DMS79 treated with DMSO at 0.1 percent for 48 hours (cell line): ENCODE measurements at places on chromosomes 11 and 22.

DNA sequence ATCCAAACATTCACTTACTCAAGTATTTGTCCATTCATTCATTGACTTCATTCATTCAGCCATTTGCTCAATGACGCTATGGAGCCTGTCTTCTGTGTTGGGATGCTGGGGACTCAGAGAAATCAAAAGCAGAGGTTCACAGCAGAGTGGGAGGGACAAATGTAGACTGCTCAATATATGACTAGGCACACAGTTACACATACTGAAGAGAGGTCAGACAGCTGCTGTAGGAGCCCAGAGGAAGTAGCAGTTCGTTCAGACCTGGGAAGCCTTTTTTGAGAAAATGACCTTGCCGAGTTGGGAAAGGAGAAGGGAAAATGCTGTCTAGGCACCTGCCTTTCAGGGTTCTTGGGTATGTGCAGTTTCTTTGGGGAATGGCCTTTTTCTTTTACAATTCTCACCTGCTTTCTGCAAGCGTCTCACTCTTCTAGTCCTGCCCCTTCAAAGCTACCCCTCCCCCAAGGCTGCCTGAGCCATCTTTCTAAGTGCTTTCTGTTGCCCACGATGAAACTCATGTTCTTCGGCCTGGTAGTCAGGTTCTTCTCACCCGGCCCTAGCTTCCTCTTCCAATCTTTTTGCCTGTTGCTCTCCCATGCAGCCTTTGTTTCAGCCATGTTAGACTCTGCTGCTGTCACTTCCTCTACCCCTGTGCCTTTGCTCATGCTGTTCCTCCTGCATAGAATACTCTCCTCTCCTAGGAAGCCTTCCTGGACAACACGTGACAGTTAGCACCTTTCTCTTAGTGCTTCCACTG, 4.2 kb upstream of the UVRAG start:
- DNase-seq: no peak

- no peak for DNase-seq
Observed at GRCh38 chr11:84740050-84740449, 887.1 kb downstream of the DLG2 start.

GRCh38 chr11:129973809-129974208, 28.8 kb downstream of the PRDM10 start:
- DNase-seq: no peak

- no peak for DNase-seq
Observed at GRCh38 chr11:97356144-97356543, 966.3 kb downstream of the JRKL start.

GRCh38 chr11:115911613-115912346, 407.6 kb upstream of the CADM1 start:
- DNase-seq: peak; percentile 100

- no peak for DNase-seq
Observed at GRCh38 chr11:70448983-70449567, 50.7 kb downstream of the CTTN start.

GRCh38 chr22:38114484-38115398, 4.3 kb upstream of the BAIAP2L2 start:
- DNase-seq: peak; percentile 8

GRCh38 chr22:19526076-19526701, 2.0 kb upstream of the CLDN5 start:
- DNase-seq: no peak

DNA sequence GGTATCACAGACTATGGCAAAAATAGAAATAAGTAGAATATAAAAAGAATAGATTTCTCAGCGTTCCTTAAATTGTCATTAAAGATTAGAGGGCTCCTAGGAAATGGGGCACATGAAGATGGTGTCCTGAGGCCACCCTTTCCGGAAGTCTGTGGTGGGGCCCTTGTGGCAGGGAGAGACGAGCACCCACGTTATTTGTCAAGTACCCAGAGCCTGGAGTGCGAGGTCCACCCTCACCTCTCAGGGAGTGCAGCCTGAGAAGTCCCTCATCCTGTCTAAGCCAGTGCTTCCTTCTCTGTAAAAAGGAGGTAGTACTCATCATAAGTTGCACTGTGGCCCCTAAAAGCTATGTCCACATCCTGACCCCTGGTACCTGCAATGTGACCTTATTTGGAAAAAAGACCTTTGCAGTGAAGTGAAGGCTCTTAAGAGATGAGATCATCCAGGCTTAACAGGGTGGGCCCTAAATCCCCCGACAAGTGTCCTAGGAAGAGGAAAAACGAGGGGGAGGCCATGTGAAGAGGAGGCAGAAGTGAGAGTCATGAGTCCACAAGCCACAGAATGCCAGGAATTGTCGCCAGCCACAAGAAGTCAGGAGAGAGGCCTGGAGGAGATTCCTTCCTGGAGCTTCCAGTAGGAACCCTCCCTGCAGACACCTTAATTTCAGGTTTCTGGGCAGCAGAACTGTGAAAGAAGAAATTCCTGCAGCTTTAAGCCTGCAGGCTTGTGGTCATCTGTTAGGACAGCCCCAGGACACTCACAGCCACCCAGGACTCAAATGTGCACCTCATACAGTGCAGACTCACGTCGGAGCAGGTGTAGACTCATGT, 76.8 kb upstream of the CCND1 start:
- no peak for DNase-seq

DNA sequence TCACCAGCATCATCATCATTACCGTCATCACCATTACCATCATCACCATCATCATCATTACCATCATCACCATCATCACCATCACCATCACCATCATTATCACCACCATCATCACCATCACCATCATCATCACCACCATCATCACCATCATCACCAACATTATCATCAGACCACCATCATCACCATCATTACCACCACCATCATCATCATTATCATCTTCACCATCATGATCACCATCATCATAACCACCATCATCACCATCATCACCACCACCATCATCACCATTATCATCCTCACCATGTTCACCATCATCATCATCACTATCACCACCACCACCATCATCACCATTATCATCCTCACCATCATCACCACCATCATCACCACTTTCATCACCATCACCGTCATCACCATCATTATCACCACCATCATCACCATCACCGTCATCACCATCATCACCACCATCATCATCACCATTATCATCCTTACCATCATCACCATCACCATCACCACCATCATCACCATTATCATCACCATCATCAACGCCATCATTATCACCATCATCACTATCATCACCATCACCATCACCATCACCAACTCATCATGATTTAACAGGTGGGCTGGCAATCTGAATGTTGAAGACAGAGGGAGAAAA, 2.4 kb upstream of the MYEOV start:
- no peak for DNase-seq

DNA sequence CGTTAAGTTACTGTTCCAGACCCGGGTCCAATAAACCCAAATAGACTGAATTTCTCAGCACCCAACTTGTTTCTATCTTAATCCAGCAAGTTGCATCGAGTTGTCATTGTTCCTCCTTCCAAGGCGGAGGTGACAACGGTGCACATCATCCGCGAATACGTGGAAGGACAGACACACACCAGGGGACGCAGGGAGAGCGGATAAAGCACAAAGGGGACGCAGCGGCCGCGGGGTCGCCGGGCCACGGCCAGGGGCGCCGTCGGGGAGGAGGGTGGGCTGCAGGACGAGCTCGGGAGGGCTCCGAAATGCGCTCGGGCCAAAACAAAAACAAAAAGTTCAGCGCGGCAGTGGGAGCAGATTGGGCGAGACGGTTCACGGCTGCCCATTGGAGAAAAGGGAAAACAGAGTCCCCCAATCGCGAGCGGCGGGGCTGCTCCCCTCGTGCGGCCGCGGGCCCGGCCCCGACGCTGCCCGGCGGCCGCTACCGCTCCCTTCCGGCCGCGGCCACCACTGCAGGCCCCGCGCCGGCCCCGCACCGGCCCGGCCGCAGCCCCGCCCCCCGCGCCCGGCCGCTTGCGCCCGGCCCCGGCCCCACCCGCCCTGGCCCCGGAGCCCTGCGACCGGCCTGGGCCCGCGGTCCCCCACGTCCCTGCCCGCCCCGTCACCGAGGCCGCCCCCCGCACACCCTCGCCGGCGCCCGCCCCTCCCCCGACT, 518 bp downstream of the KMT5B start:
- peak; percentile 50 for DNase-seq

- no peak for DNase-seq
Observed at GRCh38 chr11:86524620-86525352, 147.6 kb downstream of the ME3 start.

GRCh38 chr11:79739591-79739990, 298.8 kb upstream of the TENM4 start:
- no peak for DNase-seq

- no peak for DNase-seq
Observed at GRCh38 chr22:36160499-36160942, at the start of gene APOL3. TSS of gene APOL3 (minus strand) at chr22:36160755. CDS start at chr22:36149055, 11,700 bp downstream.

GRCh38 chr11:13206086-13206640, 71.4 kb upstream of the BMAL1 start:
- DNase-seq: no peak

GRCh38 chr22:49672014-49672516, 155.6 kb downstream of the BRD1 start:
- no peak for DNase-seq

GRCh38 chr22:25777870-25778269, 35.9 kb downstream of the MYO18B start:
- no peak for DNase-seq

DNA sequence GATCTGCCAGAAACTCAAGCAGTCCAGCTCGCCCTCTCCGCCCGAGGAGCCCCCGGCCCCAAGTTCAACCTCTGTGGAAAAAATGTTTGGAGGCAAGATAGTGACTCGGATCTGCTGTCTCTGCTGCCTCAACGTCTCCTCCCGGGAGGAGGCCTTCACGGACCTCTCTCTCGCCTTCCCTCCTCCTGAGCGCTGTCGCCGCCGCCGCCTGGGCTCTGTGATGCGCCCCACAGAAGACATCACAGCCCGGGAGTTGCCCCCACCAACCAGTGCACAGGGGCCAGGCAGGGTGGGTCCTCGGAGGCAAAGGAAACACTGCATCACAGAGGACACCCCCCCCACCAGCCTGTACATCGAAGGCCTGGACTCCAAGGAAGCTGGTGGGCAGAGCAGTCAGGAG, 20.8 kb downstream of the USP35 start:
- no peak for DNase-seq

GRCh38 chr11:61034111-61034510, 62.6 kb downstream of the CD6 start:
- no peak for DNase-seq

- no peak for DNase-seq
Observed at GRCh38 chr11:68497761-68498160, 37.2 kb downstream of the PPP6R3 start.

GRCh38 chr11:80846979-80847378, 1406.1 kb upstream of the TENM4 start:
- DNase-seq: no peak

GRCh38 chr22:23772649-23773473, at the start of gene MMP11:
TSS of gene MMP11 (plus strand) at chr22:23772849. CDS start at chr22:23772871, 22 bp downstream.
- DNase-seq: peak; percentile 3

DNA sequence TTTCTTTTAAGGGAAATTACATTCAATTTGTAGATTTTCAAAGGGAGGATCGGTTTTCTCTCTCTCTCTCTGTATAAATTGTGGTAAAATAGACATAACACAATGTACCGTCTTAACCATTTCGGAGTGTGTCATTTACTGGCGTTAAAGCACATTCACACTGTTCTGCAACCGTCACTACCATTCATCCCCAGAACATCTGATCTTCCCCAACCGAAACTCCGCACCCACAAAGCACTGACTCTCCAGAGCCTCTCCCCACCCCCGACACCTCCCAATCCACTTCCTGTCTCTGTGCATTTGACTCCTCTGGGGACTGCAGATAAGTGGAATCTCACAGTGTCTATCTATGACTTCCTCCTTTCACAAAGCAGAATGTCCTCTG, 15.9 kb upstream of the GRAMD4 start:
- DNase-seq: no peak

DNA sequence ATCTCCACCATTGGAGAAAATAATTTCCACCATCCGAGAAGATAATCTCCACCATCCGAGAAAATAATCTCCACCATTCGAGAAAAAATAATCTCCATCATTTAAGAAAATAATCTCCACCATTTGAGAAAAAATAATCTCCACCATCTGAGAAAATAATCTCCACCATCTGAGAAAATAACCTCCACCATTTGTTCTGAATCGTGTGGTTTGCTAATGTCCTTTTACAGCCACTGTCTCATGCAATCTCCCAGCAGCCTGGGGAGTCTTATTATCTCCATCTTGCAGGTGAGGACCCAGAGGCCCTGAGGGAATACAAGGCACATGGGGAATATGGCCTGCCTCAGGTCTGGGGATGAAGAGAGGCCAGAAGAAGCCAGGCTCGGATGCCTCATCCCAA, 54.1 kb upstream of the TCF20 start:
- no peak for DNase-seq

- DNase-seq: no peak
Observed at GRCh38 chr11:122226810-122227379, 110.9 kb upstream of the BLID start.

DNA sequence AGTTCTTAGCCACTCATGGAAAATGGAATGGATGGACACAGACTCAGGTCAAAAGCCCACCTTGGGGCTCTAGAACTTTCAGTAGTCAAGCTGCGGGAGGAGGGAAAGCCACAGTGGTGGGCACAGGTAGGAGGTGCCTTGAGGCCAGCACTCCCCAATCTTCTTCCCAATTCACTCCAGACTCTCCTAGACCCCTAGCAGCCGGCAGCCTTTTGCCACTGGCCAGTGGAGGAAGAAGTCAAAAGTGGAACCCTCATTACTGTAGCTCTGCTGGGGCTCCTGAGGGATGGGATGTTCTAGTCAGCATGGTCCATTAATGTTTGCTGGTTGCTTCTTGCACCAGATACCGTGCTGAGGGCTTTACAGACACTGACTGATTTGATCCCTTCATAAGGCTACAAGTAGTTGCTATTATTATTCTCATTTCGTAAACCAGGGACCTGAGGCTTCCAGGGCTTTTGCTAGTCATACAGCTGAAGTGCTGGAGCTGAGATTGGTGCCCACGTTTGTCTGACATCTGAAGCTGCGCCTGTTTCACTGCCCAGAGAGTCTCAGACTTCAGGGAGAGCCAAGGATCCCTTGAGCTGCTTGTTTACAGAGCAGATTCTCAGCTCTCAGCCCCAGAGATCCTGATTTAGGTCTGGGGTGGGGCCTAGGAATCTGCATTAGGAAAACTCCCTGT, 1.1 kb downstream of the UCP3 start:
- no peak for DNase-seq

DNA sequence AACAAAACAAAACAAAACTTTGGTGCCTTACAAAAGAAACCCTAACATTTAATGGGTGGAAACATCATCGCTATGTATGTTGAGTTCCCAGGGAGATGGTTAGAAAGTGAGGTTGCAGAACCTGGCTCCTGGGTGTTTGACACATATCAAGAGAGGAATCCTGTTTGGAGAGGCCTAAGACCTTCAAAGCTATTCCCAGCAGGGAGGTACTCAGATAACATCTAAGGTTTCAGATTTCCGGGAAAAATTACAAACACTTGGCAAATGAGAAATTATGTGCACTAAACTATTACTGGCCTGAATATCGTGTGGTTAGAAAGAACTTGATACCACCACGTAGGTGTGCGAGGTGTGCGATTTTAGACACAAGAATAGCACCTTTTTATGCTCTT, 18.5 kb downstream of the TRIM5 start:
- no peak for DNase-seq

GRCh38 chr11:117391181-117391580, 63.5 kb downstream of the CEP164 start:
- DNase-seq: no peak
